RPMI7951 (cell line): ENCODE measurements at places on chromosomes 16 and 17. TPM values are rescaled to one million over a fixed set of nuclear protein-coding genes. Genes with fewer than 3 reads are reported as not detected.
A peak's percentile ranks its signal among the peaks of the same experiment; 100 is the strongest.

DNA sequence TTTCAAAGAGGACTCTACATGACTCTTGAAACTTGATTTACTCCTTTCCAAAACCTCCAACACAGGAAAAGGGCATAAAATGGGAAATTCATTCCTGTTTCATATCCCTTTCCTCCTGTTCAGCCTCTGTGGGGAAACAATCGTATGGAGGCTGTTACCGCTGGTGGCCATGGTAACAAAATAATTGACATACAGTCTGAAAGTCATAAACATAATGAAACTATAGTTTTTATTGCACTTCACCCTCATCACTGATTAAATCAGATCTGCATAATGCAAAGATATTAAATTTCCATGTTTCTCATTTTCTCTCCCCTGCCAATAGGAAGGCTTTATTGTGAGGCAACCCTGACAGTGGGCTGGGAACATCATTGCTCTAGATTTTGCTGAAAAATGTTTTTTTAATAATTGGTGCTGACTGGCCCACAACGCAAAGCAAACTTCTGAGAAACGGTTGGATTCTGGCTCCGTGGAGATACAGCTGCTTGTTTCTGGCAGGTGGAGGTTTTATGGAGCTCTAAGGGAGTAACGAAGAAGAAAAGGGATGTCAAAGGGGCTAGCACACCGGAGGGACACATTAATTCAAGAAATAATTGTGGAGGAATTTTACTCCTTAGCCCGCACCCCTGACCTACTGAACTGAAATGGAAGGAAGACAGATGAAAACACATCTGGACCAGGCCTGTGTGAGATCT lies 154.2 kb upstream of the SHISA6 start:
- no peak for DNase-seq

DNA sequence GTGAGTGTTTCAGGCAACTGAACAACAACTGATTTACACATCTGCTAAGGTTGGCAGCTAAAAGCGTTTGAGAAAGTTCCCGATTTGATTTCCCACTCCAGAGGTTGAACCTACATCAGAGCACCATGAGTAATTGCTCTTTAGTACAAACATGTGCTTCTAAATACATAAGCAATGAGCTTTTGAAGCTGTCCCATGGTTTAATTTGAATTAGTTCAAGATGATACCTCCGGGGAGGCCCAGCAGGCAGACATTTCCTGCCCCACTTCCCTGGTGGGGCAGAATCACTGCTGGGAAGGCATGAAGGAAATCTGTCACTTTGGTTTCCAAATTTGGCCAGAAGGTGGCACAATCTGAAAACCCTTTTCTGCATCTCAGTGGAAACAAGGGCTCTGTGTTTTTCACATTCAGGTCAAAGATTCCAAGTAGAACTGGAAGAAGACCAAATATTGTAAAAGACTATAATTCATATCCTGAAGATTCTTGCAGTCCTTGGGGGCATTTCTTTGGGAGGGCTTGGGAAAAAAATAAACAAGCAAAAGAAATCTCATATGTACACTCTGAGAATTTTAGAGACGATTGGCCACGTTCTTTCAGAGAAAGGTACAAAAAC lies 176.2 kb upstream of the FAM20A start:
- DNase-seq = peak; percentile 66

- peak; percentile 45 for DNase-seq
Measured at GRCh38 chr17:47262586-47262985, 9.0 kb downstream of the ITGB3 start.

DNA sequence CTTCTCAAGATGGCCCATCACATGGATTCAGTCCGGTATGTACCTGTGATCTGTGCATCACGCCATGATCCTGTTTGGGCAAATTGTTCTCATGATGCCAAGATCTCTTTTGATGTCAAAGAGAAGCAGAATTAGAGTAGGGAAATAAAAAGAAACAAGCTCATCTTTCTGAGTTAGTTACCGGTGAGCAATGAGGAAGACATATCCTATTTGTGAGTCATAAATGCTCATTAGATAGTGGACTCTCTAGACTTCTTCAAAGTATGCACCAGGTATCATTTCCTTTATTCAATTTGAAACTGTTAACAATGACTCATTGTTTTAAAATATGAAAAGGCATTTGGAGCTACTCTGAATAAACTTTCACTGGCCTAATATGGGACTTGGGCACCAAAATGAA lies 8.0 kb upstream of the KRTAP4-12 start:
- DNase-seq = peak; percentile 16

The OR4D1 gene
- not detected in 2 replicates for total RNA-seq

The EVPLL gene
- not detected in 2 replicates for total RNA-seq
